Epithelial cell of proximal tubule (primary cell): ENCODE measurements at places on chromosomes 7 and 10. TPM values are rescaled to one million over a fixed set of nuclear protein-coding genes. Genes with fewer than 3 reads are reported as not detected.

Gene GSTO1
- 195 and 207 TPM in 2 replicates for total RNA-seq

Gene ARHGEF35
- 3.3 and 5.3 TPM in 2 replicates for total RNA-seq

Gene CRYGN
- total RNA-seq = not detected in 2 replicates

Gene ANKRD61
- 0.12 TPM in 1 of 2 replicates, not detected in the other for total RNA-seq

Gene GPR146
- 0.23 TPM in 1 of 2 replicates, not detected in the other for total RNA-seq

Gene LIPJ
- total RNA-seq = not detected in 2 replicates

Gene ACBD7
- total RNA-seq = 1.2 and 1.6 TPM in 2 replicates

Gene PDCD11
- total RNA-seq = 32.6 and 35.2 TPM in 2 replicates

Gene WASL
- total RNA-seq = 15.6 and 20.4 TPM in 2 replicates

GRCh38 chr7:121192834-121193233 is 136.0 kb upstream of the WNT16 start:
- no peak for DNase-seq

- DNase-seq = no peak
Observed at GRCh38 chr10:101120884-101121653, 10.0 kb upstream of the TLX1 start.

DNA sequence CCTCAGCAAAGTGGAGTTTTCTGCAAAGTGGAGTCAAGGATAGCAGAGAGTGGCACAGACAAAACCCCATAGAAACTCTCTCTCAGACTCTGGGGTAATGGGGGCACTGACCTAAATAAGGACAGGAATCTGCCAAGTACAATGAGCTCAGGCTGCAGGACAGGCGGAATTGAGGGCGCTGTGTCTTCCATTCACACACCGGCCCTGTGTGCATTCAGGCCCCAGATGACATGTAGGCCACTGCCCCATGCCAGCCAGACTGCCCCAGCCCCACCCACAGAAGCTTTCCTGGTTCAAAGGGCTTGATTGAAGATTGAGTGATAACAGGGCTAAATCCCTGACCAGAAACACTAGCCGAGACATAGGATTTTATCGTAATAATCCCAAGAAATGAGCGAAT is 52.7 kb downstream of the EEPD1 start:
- DNase-seq = no peak

DNA sequence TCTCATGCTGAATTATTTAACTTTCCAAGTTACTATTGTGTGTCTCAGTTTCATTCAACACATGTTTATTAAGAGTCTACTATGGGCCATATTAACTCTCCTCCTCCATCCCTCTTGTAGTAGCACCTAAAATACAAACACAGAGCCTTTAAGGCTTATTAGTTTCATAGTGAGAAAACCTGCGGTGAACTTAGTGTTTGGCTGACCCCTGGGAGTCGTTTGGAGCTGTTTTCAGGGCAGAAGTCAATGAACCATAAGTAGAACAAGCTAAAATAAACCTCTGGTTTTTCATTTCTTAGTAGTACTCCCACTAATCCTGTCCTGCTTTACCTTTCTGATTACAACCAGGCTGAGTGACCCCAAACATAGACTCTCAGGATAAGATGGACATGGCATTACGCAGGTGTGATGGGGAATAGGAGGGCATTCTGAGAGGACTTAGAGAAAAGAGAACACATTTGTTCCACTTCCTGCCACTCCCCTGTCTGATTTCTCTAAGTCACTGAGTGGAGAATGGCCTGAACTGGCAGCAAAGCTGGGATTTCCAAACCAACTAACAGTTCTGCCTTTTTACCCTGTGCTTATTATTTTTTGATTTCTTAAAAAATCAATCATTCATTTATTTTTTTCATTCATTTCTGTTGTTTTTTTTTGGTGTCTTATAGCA is 74.5 kb downstream of the LRMDA start:
- DNase-seq = no peak

- no peak for DNase-seq
Observed at GRCh38 chr7:6448943-6449543, 1.3 kb upstream of the DAGLB start.

- DNase-seq = no peak
Observed at GRCh38 chr7:27966219-27966780, 214.3 kb downstream of the JAZF1 start.

DNA sequence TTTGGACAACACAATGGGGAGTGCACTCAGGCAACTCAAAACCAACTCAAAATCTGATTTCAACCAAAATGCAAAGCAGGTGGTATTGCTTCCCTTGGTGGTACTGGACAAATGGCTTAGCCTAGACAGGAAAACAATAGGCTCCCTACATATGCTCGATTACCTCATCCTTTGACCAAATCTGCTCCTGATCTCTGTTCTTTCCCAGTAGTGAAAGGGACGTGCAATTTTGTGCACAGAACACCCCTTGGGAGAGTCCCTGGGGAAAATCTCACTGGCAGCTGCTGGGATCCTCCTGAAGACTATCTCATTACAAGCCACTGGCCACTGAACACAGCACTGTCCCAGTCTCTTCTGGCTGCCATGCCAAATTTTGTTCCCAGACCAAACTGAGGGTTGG is 149.2 kb upstream of the VSTM2A start:
- DNase-seq = no peak

- no peak for DNase-seq
Observed at GRCh38 chr7:60706-61105, 131.7 kb upstream of the FAM20C start.

DNA sequence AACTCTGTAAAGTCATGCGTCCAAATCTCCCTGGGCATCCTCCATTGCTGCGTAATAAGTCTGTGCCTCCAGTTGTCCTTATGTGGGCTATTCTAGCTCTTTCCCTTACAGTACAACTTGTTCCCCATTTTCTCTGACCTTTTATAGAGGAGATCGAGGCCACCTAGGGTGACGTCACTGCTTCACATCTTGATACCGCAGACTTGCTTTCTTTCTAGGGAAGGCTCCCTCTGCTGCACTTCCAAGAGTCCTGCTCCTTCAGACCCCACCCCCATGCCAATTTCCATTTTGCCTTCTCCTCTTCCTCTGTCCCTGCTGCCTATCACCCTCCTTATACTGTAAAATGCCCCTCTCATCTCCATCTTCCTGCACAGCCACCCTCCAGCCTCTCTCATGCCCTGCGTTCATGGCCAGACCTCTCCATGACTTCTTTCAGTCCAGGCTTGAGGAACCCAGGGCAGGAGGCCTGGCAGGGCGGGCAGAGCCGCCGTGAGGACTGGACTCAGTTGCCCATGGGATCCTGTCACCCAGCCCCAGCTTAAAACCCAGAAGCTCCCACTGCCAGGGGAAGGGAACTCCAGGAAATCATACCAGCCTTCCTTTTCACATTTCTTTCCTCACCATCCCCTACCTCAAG is 57.5 kb downstream of the CAMK1D start:
- DNase-seq = no peak

- DNase-seq = no peak
Observed at GRCh38 chr10:49508654-49509053, 30.3 kb downstream of the ERCC6 start.

GRCh38 chr10:100873827-100874326 is 38.9 kb upstream of the SLF2 start:
- DNase-seq = no peak

GRCh38 chr10:96764425-96765060 is 44.2 kb upstream of the PIK3AP1 start:
- DNase-seq = no peak

DNA sequence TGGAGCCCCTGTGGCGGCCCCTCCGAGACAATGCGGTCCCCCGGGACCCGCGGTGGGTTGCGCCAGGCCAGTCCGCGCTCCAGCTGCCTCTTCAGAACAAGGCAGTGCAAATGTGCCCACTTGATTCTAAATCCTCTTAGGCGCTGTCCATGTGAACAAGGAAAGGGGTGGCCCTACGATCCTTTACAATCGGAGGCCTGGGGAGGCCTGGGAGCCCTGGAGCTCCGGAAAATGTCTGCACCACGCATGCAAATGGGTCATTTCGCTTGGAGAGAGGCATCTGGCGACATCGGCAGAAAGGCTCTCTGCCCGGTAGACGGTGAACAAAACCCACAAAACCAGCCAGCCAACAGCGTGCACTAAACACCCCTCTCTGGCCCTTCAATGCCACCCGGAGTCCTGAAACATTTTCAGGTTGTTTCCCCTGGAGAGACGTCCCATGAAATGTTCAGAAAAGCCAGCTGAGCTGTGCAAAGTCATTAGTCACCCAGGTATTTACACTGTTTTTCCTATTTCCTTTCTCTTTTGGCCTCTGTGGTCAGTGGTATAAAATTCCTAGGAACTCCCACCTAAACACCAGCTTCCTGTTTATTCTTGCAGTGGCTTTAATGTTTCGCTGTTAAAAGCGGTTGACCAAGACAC is 102.8 kb upstream of the ZNF438 start:
- peak; percentile 67 for DNase-seq

DNA sequence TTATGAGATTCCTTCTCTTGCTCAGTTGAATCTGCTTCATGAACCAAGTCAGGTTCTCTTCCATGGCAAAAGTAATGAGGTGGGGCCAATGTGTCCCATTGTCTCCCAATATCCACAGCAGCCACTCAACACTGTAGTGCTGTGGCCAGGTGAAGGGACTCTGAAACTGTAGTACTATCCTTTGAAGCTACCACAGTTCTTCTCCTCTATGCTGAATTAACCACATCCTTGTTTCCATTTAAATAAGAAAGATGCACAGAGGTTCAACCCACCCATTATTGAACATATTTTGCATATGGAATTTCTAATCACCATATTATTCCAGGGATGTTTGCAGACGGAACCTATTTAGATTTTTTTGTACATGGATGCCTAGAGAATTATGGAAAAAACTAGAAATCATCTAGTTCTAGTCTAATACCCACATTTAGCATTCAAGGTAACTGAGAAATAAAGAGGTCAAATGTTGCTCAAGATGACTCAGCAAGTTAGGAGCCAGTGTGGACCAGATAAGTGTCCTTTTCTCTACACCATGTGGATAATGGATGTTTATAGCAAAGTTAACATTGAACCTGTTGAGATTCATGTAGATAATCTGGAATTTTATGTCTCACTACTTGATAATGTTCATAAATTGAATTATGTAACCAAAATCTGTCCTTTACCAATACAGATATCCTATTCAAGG is 64.5 kb downstream of the LRRTM3 start:
- no peak for DNase-seq

GRCh38 chr7:50684011-50684712 is 98.5 kb downstream of the GRB10 start:
- no peak for DNase-seq

- no peak for DNase-seq
Observed at GRCh38 chr7:23715099-23715498, 5.1 kb downstream of the STK31 start.

- DNase-seq = no peak
Observed at GRCh38 chr10:88952647-88953111, at the start of gene ACTA2. Gene ACTA2 (minus strand): TSS chr10:88952773. CDS start chr10:88948930, 3,843 bp downstream.
